ENCODE measurements at places on chromosomes 4 and X. TPM values are rescaled to one million over a fixed set of nuclear protein-coding genes. Genes with fewer than 3 reads are reported as not detected.
A peak's percentile ranks its signal among the peaks of the same experiment; 100 is the strongest.

DNA sequence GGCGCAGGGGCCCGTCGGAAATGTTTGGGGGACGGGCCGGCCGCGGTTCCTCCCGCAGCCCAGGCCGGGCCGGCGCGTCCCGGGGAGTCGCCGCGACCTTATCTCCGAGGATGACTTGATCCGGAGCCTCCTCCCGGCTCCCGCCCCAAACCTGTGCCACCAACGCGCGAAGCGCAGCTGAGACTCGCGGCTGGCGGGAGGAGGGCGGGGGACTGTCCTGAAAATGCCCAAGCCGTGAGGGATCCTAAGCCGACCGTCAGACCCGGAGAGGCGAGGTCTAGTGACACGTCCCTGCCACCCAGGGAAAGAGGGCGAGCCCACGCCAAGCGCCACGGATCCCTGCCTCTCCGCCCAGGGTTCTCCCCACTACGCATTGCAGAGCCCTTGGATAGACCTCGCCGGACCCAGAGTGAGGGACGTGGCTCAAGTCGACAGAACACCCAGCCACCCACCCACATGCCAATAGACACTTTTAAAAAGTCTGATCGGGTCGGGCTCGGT is 26.9 kb downstream of the UTP14A start:
- H3K4me3 ChIP-seq = peak overlapping the region; percentile 57
- peaks cover 4% of the 10 kb centered on the region for H3K36me3 ChIP-seq
- H3K27ac ChIP-seq = no peak overlapping the region
- DNase-seq = peak; percentile 18
- peaks cover 3% of the 10 kb centered on the region for H3K4me1 ChIP-seq

GRCh38 chr4:78520808-78521226 is 30.8 kb upstream of the ANXA3 start:
- no peak for DNase-seq
- H3K36me3 ChIP-seq = no peaks in the 10 kb centered on the region
- no peak overlapping the region for H3K27ac ChIP-seq
- no peak overlapping the region for H3K4me3 ChIP-seq
- H3K27me3 ChIP-seq = peaks cover 12% of the 10 kb centered on the region

DNA sequence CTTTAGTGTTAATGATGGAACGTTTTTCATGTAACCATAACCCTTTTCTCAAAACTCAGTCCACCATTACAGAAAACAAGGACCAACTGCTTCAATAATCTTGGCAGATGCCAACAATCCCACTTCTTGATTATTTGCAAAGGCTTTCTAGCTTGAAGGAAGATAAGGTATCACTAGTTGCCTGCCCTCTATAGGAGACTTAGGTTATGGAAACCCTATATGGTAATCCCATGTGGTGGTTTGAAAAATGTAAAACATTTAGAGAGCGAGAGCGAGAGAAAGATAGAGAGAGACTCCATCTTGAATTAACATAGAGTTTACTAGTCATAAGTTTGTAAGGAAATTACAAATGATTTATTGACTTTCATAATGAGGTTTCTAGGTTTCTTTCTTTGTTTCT is 1627.5 kb upstream of the TENM3 start:
- H3K36me3 ChIP-seq = no peaks in the 10 kb centered on the region
- H3K27ac ChIP-seq = no peak overlapping the region
- H3K4me3 ChIP-seq = no peak overlapping the region
- DNase-seq = no peak
- H3K27me3 ChIP-seq = no peaks in the 10 kb centered on the region

DNA sequence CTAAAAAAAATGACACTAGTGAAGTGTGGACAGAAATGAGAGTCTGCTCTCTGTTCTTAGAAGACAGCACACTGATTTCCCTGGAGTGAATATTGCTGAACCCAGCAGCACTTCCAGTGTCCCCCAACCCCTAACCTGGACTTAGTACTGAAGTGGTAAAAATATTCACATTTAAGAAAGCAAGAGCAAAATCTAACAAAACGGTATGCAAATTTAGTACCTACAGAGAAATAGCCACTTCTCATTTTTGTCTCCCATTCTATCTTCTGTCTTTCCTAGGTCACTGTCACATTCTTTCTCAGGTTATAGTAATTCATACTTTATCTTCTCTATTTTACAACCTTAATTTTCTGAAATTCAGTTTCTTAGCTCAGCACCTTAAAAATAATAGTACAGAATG is 274.7 kb downstream of the CFAP299 start:
- H3K4me1 ChIP-seq = peaks cover 5% of the 10 kb centered on the region

GRCh38 chr4:189815404-189816192 is 125.1 kb upstream of the FRG1 start:
- H3K27ac ChIP-seq = no peak overlapping the region
- H3K27me3 ChIP-seq = no peaks in the 10 kb centered on the region
- H3K36me3 ChIP-seq = no peaks in the 10 kb centered on the region
- DNase-seq = no peak
- H3K4me1 ChIP-seq = no peaks in the 10 kb centered on the region

The DCAF12L1 gene
- not detected for total RNA-seq

GRCh38 chr4:16916031-16916430 is 17.6 kb upstream of the LDB2 start:
- H3K27me3 ChIP-seq = no peaks in the 10 kb centered on the region
- H3K27ac ChIP-seq = no peak overlapping the region
- no peaks in the 10 kb centered on the region for H3K36me3 ChIP-seq
- no peaks in the 10 kb centered on the region for H3K4me1 ChIP-seq
- no peak overlapping the region for H3K4me3 ChIP-seq
